HS-27A (cell line): ENCODE measurements at places on chromosomes 11 and 22.

GRCh38 chr11:299081-299891, at the start of gene IFITM5:
Gene IFITM5 (minus strand): TSS chr11:299526. CDS start chr11:299490, 36 bp downstream.
- DNase-seq = no peak

- no peak for DNase-seq
These were observed 761.1 kb downstream of the BRD1 start for GRCh38 chr22:49066619-49067018.

GRCh38 chr11:68370211-68371111, 58.1 kb downstream of the LRP5 start:
- DNase-seq = no peak

DNA sequence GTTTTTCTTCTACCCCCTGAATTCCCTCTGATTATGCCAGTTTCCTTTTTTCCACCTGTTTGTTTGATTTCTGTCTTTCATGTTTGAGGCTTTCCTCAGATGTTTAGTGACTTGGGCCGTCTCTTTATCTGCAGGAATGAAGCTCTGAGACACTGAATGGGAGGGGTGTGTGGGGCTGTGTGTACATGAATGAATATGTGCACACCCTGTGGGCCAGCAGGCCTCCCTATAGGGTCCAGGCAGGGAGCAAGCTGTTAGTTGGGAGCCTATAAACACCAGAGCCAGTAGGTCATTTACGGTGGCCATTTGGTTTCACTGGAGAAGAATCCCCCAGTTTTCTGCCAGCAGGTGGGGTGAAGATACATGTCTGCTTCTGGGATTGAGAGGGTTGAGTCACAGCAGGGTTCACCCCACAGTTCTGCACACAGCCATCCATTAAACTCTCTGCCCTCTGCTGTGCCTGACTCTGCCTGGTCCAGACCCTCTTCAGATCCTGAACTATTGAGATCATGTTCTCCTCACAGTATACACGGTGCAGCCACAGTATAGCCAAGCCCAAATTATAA, 34.8 kb downstream of the BARX2 start:
- DNase-seq = no peak

DNA sequence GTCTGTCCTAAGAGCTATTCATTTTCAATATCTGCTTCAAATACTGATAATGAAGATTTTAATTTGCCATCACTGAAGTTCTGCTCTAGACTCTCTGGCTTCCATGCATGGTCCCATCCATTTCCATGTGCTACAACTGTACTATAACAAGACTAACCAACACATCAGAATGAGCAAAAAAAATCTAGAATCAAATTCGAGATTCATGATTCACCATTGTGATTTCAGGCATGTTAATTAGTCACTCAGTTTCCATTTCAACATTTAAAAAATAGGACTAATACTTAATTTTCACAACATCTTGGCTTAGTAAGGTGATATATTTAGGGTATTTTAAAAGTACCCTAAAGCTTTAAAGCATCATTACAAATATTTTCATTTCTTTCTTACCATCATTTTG, 22.8 kb downstream of the PICALM start:
- DNase-seq = no peak

GRCh38 chr11:68002938-68003845, 705 bp downstream of the UNC93B1 start:
- no peak for DNase-seq

DNA sequence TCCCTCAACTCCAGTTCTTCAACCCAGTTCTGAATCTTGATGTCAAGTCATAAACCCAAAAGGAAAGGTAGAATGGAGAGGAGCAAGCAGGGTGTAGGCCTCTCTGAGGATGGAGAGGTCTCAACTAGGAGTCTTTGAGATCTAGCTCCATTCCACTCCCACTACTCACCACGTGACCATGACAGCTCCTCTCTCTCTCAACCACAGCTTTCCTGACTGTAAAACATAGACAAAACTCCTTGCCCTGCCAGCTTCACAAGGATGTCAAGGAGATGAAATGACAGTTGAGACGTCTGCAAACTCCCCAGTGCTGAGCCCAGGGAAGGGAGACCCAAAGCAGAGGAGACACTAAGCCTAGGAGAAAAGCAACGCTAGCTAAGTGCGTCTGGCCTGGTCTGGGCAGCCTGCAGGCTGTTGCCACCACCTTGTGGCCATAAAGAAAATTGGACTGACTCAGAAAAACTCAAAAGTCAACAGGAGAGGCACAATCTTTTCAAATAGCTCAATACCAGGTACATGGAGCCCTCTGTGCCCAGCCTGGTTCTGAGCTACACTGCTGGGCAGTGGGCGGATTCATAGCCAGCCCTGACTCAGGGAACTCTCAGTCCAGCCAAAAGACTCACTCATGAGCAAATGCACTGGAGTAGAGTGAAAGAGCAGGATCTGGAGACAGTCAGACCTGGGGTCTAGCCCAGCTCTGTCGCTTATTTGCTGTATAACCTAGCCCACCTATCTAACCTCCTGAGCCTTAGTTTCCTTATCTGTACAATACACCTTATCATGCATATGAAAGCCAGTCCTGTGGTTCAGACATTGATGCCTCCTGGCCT, 3.4 kb downstream of the CLPB start:
- no peak for DNase-seq

DNA sequence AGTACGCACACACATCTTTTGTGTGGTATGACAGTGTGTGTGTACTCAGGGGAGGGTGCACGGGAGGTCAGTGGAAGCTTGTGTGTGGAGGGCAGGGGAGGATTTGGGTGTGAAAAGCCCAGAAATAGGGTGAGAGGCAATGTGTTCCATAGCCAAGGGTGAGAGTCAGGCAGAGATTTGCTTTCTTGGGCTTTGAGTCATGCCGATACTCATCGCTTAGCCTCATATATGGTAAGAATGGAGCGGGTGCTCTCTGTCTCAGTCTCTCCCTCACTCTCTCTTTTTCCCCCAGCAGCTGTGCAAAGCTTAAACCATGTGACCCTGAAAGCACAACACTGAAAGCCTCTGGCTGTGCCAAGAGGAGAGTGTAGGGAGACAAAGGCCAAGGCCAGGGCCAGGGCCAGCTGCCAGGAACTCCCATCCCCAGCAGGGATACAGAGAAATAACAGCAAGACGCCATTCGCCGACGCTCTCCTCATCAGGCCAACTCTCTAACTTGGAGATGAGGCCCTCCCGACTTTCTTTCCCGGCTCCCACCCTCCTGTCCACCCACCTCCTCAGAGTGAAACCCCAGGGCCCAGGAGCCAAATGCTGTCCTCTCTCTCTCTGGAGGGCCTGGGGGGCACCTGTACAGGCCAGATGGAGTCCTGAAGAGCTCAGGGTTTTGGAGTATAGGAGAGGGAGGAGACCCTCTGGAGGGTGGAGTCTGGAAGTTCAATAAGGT, 20.3 kb upstream of the MICAL3 start:
- DNase-seq = no peak

GRCh38 chr11:122115524-122116379, at the start of gene BLID:
Gene BLID (minus strand): TSS chr11:122116215. CDS start chr11:122115922, 293 bp downstream.
- no peak for DNase-seq

DNA sequence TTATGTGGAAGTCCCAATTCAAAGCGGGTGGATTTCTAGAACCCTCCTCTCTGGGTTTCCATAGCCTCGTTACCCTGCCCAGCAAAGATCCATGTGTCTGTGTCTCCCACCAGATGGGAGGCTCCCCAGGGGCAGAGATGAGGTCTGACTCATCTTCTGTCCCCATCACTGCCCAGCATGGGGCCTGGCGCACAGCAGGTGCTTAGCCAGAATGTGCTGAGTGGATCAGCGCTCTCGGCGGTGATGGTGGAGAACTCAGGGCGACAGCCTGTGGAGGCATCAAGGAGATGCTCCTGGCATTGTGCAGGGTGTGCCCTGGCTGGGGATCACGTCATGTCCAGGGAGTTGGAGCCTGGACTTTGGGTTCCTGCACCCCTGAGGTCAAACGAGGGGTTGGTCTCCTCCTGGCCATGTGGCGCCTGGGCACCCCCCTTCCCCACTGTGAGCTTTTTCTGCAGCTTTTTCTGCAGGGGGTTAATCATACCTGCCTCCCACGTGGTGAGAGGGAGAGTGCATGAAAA, 46.1 kb upstream of the RFPL3 start:
- DNase-seq = no peak

- no peak for DNase-seq
These were observed 106.2 kb upstream of the OR4B1 start for GRCh38 chr11:48110509-48110766.

DNA sequence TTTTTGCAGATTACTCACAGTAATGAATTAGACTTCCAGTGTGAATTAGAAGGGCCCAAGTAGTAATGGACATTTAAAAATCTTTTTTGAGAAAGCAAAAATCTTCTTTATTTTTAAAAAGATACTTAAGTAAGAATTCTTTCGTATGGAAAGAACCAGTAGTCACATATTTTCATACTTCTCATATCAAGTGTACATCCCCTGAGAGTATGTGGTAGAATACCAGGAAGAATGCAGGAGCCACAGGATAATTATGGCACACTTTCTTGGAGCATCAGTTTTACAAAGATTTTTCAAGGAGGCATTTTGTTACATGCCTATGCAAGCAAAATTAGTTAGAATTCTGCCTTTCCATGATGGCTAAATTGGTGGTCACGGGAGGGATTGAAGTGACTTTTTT, 28.1 kb downstream of the POLD3 start:
- no peak for DNase-seq

DNA sequence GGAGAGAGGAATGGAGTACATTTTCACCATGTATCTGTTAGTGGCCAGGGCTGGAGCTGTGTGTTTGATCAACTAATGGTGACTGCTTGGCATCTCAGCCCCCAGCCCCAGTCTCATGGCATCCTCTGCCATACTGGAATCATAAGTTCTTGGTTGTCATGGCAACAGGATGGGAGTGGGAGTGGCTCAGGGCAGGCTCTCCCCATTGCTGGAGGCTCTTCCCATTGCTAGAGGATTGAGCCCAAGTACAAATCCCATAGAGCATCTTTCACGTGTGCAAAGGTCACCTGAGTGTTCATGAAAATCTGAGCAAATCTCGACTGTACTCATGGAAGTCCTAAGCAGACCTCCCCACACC, 14.9 kb downstream of the DNAJB13 start:
- no peak for DNase-seq

DNA sequence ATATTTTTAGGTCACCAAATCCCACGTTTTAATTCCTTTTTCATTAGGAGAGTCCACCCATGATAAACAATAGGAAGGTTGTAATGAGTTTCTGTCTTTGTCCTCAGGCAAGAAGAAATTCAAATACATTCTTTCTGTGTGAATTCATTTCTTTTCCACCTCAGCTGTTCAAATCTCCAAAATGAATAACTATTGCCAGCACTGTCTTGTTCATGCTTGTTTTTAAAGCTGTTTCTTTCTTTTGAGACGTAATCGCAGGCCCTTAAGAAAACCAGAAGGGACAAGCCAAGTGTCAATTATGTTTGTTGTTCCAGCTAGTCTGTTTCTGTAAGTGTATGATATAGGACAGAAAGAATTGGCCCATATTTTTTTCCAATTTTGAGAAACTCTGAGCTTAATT, 20.2 kb downstream of the MMP27 start:
- no peak for DNase-seq

GRCh38 chr11:72120930-72121329, 8.4 kb upstream of the ANAPC15 start:
- DNase-seq = no peak

- DNase-seq = no peak
These were observed 35.1 kb upstream of the PDGFD start for GRCh38 chr11:104199053-104199452.

- DNase-seq = no peak
These were observed 1506.5 kb downstream of the TBC1D22A start for GRCh38 chr22:48268771-48269552.

DNA sequence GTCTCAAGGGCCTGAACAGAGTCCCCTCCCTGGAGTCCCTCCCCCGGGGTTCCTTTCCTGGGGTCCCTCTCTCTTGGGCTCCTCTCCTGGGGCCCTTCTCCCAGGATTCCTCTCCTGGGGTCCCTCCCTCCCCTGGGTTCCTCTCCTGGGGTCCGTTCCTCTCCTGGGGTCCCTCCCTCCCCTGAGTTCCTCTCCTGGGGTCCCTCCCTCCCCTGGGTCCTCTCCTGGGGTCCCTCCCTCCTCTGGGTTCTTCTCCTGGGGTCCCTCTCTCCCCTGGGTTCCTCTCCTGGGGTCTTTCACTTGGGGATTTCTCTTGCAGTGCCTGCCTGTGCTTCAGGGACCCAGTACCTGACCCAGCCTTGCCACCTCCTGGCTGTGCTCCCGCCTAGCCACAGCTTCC, 386.1 kb downstream of the TBC1D22A start:
- DNase-seq = no peak

DNA sequence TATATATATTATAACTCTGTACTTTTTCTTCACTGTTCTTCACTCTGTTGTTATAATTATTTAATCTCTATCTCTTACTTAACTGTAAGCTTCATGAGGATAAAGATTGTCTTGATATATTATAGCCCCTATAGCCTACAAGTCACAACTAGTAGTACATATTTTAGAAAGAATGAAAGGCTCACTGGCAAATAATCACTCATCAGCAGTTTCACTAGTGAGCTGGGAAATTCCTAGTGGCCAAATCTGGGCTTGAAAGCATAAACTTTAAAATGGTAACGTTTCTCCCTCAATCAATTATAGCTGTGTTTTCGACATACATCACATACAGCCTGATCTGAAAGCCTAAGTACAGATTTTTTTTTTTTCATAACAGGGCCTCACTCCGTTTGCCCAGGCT, 42.5 kb downstream of the CTSC start:
- DNase-seq = no peak

- DNase-seq = no peak
These were observed 53.9 kb downstream of the MSANTD4 start for GRCh38 chr11:105968021-105968697.

GRCh38 chr22:44889255-44889878, 120.4 kb downstream of the PHF21B start:
- DNase-seq = no peak

- no peak for DNase-seq
These were observed 6.6 kb upstream of the ARAP1 start for GRCh38 chr11:72758690-72759389.

DNA sequence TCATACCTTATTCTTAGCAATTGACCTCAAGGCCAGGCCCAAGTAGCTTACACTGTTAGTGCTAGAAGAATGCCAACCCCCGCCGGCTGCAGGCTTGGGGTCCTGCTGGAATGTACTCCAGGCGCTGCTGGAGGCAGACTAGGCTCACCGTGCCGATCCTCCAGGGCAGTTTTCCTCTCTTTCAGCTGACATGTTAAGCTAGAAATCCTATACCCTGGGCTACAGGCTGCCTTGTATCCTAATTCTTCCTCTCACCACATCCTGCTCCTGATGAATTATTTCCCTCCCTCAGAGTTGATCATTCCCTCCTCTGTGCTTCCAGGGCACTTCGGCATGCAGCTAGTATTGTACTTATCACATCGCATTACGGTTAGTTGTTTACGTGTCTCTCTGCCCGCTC, 3.4 kb downstream of the SPTBN2 start:
- DNase-seq = no peak

- no peak for DNase-seq
These were observed 33.4 kb downstream of the MIAT start for GRCh38 chr22:26690654-26691376.

- DNase-seq = no peak
These were observed 124.1 kb upstream of the MPPED2 start for GRCh38 chr11:30710221-30710620.

- no peak for DNase-seq
These were observed 14.2 kb upstream of the CDC42BPG start for GRCh38 chr11:64858467-64859263.
